ENCODE measurements at places on chromosomes 7 and 10. TPM values are rescaled to one million over a fixed set of nuclear protein-coding genes. Genes with fewer than 3 reads are reported as not detected.
A peak's percentile ranks its signal among the peaks of the same experiment; 100 is the strongest.

GRCh38 chr7:19210893-19211413 is 65.7 kb upstream of the FERD3L start:
- no peak for DNase-seq

DNA sequence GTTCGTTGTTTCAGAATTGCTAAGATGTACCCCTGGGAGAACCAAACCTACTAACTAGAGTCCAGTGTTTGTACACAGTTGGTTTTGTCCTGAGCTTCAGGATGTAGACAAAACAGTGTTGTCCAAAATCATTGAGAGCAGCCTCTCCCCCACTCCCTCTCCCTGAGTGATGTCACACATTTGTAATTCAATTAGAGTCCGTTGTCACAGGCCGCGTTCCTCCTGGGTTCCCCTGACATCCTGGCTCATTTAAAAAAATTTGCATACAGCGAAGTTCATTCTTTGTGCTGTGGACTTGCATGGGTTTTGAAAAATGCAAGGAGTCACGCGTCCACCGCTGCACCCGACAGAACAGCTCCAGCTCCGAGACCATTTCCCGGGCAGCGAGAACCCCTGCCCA is 10.3 kb downstream of the GRIFIN start:
- DNase-seq = no peak

DNA sequence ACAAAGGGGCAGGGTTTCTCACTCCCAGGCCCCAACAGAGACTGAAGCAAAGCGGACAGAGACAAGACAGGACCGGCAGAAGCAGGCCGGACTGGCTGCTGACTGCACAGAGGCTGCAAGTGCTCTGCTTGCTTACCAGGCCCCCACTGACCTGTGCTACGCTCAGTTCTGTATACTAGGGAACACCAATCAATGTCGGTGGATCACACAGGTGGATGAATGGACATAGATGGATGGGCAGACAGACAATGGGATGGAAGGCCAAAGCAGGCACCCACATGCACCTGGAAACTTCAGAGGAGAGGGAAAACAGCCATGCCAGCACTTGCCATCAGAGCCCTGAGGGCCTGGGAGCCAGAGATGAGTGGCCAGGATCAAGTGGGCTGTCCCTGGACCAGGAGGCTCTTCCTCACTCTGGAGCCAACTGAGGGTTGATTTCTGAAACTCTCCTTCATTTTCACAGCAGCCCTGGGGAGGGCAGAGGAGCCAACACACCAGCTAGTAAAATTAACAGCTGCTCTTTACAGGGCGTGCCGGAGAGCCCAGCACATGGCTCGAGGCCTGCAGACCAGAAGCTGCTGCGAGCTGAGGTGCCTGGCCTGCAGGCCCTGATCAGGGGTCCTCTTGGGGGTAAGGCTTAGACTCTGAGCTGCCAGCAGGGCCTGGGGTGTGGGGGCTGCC is 243.6 kb downstream of the KCNMA1 start:
- DNase-seq = no peak

- peak; percentile 84 for DNase-seq
Observed at GRCh38 chr10:90389876-90390275, 468.0 kb downstream of the HTR7 start.

WAPL gene
- polyA plus RNA-seq = 36.8 TPM

DNA sequence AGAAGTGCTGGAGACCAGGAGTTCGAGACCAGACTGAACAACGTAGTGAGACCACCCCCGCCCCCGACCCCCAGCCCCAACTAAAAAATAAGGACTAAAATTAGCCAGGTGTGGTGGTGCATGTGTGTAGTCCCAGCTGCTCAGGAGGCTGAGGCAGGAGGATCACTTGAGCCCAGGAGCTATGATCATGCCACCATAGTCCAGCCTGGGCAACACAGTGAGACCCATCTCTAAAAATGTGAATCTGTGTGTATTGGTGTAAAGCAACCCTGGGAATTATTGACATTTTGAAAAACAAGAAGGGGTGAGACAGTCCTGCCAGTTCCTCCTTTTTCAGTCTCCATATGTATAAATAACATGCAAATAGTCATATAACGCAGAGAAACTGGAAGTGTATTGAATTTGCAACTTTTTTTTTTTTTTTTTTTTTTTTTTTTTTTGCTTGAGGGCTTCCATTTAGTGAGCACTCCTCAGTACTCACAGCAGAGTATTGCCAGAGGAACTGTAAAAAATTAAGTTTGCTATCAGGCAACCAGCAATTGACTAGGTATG is 3.4 kb upstream of the ITGB1 start:
- no peak for DNase-seq

DNA sequence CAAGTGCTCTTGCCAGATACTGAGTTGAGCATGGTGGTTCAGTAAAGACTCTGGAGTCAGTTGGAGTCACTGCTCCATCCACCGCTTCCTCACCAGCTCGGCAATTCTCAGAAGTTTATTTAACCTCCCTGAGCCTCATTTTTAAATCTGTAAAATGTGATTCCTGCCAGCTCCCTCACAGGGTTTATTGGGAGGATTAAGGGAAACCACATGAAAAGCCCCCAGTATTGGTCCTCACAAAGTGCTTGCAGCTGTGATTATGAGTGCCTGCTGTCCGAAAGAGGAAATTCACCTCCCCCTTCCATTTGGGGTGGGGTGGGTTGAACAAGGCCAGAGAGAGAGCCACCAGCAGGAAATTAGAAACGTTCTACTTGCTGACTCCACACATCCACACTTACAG is 99.0 kb downstream of the AOAH start:
- DNase-seq = no peak

NPTX2 gene
- polyA plus RNA-seq = 9.2 TPM

DNA sequence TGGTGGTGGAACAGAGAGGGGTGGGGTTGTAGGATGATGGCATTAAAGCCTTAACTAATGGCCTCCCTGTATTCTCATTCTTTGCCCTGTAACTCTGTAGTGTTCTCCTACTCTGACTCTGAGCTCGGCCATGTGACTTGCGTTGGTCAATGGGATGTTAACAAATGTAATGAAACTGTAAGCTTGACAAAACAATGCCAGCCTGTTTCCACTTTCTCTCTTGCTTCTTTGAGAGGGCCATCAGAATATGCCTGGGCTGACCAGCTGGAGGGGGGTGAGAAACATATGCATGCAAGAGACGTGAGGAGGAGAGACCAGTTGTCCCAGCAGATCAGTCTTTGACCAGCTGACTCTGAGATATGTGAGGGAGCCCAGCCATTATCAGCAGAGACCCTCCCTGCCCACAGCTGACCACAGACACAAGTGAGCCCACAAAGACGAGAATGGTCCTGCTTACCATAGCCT is 100.6 kb downstream of the ICA1 start:
- no peak for DNase-seq

MACROH2A2 gene
- 52.0 TPM for polyA plus RNA-seq

DNA sequence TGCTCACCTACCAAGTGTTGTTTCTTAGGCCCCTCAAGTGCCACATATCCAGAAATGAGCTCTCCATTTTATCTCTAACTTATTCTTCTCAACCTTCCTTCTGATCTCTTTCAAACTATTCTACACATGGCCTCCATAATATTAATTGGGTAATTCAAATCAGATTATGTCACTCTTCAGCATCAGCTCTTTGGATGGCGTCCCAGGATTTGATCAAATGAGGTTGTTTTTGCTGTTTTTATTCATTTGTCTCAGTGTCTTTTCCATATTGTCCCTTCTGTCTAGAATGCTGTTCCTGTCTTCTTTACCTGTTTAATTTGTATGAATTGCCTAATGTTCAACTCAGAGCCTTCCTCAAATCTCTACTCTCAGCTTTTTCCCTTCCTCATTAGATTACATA is 234.6 kb upstream of the CXCL12 start:
- DNase-seq = no peak

- DNase-seq = no peak
Observed at GRCh38 chr7:85471740-85472139, 284.9 kb upstream of the SEMA3D start.
